ENCODE measurements at places on chromosomes 2 and 18. TPM values are rescaled to one million over a fixed set of nuclear protein-coding genes. Genes with fewer than 3 reads are reported as not detected.

The TUBA3E gene
- not detected for total RNA-seq

The ZCCHC2 gene
- total RNA-seq, result 3.6 TPM

The IHH gene
- not detected for total RNA-seq

The SULT1C2 gene
- 0.37 TPM for total RNA-seq

The CFAP210 gene
- not detected for total RNA-seq

The SOX11 gene
- total RNA-seq, result 24.0 TPM

The PFN4 gene
- total RNA-seq, result 1.1 TPM

The EGR4 gene
- not detected for total RNA-seq

The C2orf81 gene
- 0.26 TPM for total RNA-seq

The CDCA7 gene
- total RNA-seq, result 0.16 TPM

The NEDD4L gene
- total RNA-seq, result 31.7 TPM

The OBSL1 gene
- 173 TPM for total RNA-seq

The ACKR3 gene
- total RNA-seq, result not detected

The SCYGR4 gene
- total RNA-seq, result not detected

The ST8SIA5 gene
- total RNA-seq, result 3.0 TPM

The SLC11A1 gene
- 0.03 TPM for total RNA-seq

The MAP3K19 gene
- total RNA-seq, result not detected

The CHST9 gene
- not detected for total RNA-seq

The CXCR1 gene
- total RNA-seq, result not detected

The POTEI gene
- not detected for total RNA-seq

The LRATD1 gene
- total RNA-seq, result 3.0 TPM

The TLX2 gene
- total RNA-seq, result not detected

The GALR1 gene
- not detected for total RNA-seq

The LIMS2 gene
- 6.9 TPM for total RNA-seq

The GPR35 gene
- total RNA-seq, result 1.7 TPM

The MDH1B gene
- 0.32 TPM for total RNA-seq

The SLC9A2 gene
- 0.75 TPM for total RNA-seq

The GREB1 gene
- 0.52 TPM for total RNA-seq

The PLB1 gene
- 0.31 TPM for total RNA-seq

The DSG1 gene
- total RNA-seq, result not detected

The MREG gene
- total RNA-seq, result 31.6 TPM

The CFAP53 gene
- total RNA-seq, result 0.27 TPM

All from myocyte (in vitro differentiated cells).